ENCODE measurements at places on chromosomes 1 and 21.
A peak's percentile ranks its signal among the peaks of the same experiment; 100 is the strongest.

GRCh38 chr1:155051342-155051776 lies 243 bp downstream of the ADAM15 start:
- no peak for DNase-seq

- no peak for DNase-seq
These were observed 8.4 kb downstream of the TRAPPC10 start for GRCh38 chr21:44020551-44020950.

- DNase-seq, result no peak
These were observed 1048.3 kb downstream of the AMY1C start for GRCh38 chr1:104797982-104798381.

GRCh38 chr21:34513129-34513675 lies 1.2 kb upstream of the KCNE1 start:
- no peak for DNase-seq

- no peak for DNase-seq
These were observed 40.1 kb upstream of the ZBTB40 start for GRCh38 chr1:22411589-22411988.

DNA sequence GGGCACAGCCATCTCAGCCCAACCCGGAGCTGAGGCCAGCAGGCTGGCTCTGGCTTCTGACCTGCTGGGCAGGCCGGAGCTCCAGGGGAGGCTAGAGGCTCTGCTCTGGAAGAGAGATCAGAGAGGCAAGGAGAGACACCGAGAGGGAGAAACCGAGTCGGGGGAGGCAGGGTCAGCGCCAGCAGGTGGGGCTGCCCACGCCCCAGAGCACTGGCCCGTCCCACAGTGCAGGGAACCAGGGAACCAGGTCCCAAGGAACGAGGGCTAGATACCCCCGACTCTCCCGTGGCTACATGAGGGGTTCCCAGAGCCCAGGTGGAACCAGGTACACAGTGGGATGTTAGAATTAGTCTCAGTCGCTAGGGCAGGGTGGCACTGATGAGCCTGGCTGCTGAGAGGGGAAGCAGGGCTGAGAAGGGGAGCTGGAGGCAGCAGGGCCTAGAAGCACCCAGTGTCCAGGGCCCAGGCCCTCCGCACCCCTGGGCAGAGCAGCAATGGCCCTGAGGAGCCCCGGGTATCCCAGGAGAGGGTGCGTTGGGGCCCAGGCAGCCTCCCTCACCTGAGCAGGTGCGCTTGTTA lies 2.1 kb downstream of the MASP2 start:
- no peak for DNase-seq

DNA sequence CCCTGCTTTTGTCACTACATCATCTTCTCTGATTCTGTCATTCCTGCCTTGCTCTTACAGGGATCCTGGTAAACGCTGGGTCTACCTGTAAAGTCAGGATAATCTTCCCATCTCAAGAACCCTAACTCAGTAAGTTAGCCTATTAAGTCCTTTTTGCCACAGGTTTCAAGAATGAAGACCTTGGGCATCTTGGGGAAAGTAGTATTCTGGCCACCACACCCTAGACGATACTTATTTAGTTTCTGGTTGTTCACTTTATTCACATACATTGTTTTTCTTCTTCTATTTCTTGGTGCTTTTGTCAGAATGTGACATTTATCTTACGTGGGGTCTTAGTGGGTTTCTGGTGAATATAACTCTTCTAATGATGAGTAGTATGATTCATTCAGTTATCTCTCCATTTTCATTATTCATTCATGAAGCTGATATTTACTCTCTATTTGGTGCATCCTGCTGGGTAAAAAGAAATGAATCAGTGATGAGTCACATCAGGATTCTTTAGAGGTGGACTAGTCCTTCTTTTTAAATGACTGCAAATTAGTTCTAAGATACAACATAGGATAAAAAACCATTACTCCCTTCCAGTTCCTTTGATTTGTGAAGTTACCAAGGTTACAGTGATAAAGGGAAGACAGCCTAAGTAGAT lies 514.4 kb upstream of the B3GALT2 start:
- no peak for DNase-seq

- DNase-seq, result no peak
These were observed 643 bp downstream of the FNDC5 start for GRCh38 chr1:32869923-32870614.

DNA sequence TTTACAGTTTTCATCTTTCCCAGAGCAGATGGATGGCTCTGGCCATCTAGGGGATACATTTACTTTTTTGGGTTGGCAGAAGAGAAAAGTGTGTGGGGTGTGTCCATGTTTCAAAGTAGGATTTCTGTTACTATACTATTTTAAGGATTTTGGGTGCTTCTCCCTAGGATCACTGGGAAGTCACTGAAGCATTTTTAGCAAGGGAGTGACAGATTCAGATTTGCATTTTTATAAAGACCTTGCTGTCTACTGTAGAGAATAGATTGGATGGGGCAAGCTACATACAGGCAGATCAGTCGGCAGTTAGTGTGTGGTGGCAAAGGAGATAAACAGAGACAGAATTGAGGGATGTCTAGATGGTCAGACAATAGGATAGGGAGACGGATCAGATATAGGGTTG lies 122.5 kb downstream of the TBX19 start:
- DNase-seq, result no peak

DNA sequence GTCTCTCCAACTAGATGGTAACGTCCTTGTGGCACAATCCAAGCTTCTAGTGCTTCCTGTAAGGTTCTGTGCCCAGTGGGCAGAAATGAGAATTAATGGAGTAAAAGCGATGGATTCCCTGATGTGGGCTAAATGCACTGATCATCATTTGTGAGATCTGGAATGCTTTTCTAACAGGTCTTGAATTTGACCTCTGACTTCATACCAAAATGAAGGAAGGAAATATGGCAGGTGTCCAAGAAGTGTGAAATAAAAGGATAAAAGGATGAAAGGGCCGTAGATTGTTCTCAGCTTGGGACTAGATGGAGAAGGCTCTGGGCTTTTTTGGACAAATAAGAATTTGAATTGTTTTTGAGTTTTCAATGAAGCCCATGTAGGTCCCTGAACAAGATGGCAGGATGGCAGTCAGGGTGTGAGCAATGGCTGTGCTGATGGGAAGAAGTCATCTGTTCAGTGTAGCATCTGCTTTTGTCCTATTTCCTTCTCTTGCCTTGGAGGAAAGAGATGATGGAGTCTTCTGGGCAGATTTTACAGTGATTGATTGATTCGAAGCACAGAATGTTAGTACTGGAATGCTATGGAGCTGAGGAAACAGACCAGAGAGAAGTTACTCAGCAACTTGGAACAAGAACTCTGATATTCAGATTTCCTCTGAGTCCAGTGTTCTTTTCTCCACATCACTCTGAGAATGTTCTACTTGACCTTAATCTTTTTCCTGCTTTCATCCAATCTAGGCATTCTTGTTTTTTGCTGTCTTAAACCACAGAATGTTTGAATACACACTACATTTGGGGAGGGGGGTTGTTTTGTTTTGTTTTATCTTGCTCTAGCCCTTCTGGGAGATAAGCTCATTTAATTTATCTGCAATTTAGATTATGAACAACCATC lies 286.0 kb downstream of the HLX start:
- no peak for DNase-seq

DNA sequence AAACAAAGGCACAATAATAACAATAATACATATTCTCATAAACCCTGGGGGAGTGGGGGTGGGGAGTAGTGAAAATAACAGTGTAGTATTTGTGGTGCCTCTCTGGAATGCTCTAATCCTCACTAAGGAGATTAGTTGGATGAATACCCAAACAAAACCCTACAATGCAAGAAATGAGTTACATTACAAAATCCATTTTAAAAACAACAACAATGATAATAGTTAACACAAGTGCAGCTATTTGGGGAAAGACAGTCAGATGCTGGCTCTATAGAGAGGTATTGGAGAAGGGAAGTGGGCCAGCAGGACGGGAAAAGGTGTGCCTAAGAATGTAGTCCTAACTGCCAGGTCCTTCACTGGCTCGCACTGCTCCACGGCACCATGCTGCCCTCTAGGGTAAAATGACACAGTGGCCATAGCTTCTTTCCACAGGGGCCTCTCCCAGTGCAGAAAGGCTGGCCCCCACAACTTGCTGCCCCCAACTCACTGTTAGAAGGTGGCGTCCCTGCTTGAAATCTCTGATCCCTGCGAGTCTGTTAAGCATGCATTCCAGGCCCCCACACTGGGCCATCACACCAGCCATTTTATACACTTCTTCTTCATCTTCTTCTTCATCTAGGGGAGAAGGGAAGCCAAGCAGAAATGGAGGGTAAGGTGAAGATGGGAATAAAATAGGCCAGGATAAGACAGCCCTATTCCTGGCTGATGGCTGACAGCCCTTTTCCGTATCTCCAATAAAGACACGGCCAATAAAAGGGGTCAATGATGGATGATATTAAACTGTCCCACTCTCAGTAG lies 113.8 kb downstream of the UBR4 start:
- no peak for DNase-seq

DNA sequence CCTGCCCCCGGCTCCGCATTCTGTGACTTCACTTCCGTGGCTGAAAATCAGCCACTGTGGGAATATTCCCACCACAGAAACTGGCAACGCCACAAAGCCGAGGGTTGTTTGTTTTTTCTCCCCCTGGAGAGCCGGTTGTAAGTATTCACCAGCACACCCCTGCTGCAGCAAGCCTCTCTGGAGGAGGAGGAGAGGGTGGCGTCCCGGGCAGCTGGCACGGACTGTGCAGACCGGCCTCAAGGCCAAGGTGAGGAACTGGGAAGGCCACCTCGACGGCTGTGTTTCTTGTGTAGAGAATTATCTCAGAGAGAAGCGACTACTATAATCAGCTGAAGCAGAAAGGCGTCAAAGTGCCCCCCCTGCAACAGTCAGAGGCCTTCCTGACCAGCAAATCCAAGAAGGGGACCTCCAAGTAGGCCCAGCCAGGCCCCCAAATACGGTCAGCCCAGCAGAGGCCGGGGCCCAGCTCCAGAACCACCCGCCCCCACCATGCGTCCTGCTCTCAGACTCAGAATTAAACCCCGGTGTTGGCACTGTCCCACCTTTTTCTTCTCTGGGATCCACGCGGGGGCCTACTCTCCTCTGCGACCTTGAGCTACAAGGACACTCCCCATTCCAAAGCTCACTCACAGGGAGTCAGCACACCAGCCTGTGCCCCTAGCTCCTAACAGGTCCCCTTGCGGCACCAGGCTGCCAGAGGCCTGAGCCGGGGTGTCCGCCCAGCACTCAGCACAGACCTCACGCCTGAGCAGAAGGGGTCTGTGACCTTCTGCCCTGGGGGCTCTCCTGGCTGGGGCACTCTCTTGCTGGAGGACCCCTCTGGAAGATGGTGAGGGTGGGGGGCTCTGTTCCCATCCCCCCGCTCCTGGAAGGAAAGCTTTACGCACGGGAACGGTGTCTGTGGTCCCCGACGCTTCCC lies 1.2 kb upstream of the SMIM1 start:
- DNase-seq, result no peak

DNA sequence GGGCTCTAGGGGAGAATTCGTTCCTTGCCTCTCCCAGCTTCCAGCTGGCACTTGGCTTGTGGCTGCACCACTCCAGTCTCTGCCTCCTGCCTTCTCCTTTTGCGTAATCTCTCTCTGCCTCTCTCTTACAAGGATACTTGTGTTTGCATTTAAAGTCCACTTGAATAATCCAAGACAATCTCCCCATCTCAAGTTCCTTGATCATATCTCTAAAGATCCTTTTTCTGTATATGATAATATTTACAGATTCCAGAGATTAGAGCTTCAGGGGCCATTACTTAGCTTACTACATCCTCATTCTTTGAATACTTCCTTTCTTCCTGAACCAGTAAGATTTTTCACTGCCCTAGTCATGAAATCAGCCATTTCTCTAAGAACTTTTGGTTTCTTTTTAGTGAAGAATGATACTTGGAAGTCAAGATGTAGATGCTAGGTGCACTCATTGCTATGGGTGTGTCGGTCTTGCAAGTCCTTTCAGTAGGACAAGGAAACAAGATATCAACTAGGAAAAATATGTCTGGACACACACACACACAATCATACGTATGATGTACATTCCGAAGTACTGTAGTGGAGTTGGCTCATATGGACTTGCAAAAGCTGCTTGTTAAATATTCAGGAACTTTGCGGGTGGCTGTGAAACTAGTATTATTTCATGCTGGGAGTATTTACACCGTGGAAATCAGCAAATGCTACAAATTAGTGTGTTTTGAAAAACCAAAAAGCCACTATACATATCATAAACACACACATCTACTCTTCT lies 20.8 kb upstream of the RLF start:
- no peak for DNase-seq

DNA sequence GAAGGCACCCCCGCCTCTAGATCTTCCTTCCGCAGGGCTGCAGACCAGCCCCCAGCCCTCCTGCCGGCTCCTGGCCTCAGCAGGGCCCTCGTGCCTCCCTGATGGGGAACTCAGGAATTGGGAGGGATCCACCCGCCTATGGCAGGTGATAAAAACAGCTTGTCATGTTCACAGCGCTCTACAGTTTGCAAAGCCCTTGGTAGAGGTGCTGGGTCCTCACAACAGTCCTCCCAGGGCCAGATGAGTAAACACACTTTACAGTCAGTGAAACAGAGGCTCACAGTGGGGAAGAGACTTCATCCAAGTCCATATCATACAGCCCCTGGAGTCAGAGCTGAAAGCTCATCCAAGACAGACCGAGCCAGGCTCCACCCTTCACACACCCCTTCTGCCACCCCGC lies 97.0 kb upstream of the IFFO2 start:
- no peak for DNase-seq

DNA sequence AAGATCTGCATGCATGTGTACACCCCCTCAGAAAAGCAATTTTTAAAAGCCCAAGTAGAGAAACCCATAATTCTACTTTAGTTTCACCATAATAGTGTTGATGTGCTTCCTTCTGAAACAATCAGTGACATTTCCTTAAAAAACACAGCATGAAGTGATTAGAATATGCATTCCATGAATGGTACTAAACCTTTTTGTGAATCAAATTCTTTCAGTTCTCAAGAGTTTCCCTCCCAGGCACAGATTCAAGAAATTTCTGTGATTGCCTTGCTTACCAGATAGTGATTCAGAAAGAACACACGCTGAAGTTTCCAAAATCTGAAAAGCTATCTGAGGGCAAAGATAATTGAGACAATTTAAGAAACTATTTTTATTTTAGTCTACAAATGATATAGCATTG lies 136.4 kb upstream of the ADGRL2 start:
- DNase-seq, result peak; percentile 84

DNA sequence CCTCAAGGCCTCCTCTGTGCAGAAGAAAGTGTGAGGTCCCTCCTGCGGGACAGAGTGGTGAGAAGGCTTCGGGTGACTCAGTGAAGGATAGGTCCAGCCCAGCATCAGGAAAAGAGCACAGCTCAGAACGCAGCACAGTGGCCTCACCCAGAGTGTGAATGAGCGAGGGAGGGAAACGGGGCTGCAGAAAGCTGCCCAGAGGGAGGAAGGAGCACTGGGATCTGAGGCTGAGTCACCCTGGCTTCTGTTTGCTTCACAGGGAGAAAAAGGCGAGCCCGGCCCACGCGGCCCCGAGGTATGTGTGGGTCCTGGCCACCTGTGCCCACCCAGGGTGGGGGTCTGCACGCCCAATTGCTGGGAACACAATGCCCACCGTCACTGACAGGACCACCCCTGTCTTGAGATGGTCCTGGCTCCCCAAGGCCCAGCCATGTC lies 24.3 kb downstream of the COL6A2 start:
- DNase-seq, result peak; percentile 75

DNA sequence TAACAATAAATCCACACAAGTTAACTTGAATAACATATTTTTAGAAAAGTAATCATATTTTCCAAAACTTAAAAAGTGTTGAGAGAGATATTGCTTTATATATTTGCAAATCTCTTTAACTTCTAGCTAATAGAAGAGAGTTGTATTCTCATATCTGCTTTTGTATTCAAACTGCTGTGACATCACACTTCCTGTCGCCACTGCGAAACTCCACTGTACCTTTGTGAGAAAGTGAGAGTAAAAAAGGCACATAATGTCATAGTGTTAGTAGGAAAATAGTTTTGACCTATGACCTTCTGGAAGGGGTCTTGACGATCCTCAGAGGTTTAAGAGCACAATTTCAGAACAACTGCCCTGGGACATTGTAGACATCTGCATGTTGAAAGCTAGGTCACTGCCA lies 21.6 kb downstream of the AK5 start:
- no peak for DNase-seq
